Stomach (tissue), 19 donors: ENCODE measurements at places on chromosomes 6 and 20. TPM values are rescaled to one million over a fixed set of nuclear protein-coding genes. Genes with fewer than 3 reads are reported as not detected.

The STX7 gene
- 8.6 TPM for polyA plus RNA-seq

The POLR3F gene
- polyA plus RNA-seq, result 7.3 TPM

The GHRH gene
- polyA plus RNA-seq, result not detected

The RWDD2A gene
- 2.3 TPM for polyA plus RNA-seq

The GRIK2 gene
- polyA plus RNA-seq, result 0.50 TPM

The EPB41L1 gene
- polyA plus RNA-seq, result 29.5 TPM

The CST4 gene
- polyA plus RNA-seq, result not detected

The SYNDIG1 gene
- 1.2 TPM for polyA plus RNA-seq

The PBOV1 gene
- polyA plus RNA-seq, result not detected

The RGS17 gene
- polyA plus RNA-seq, result 1.7 TPM

The ARMH2 gene
- not detected for polyA plus RNA-seq

The PACRG gene
- 2.5 TPM for polyA plus RNA-seq

The GPX5 gene
- not detected for polyA plus RNA-seq

The HLA-G gene
- polyA plus RNA-seq, result not detected

The COL9A1 gene
- polyA plus RNA-seq, result not detected

The GFOD1 gene
- polyA plus RNA-seq, result 0.76 TPM

The POLR1H gene
- polyA plus RNA-seq, result 65.1 TPM

The TIAM2 gene
- 4.1 TPM for polyA plus RNA-seq

The NCOA6 gene
- 15.2 TPM for polyA plus RNA-seq

The RNF182 gene
- not detected for polyA plus RNA-seq

The GRM1 gene
- polyA plus RNA-seq, result not detected

The MRAP2 gene
- 5.5 TPM for polyA plus RNA-seq

The SLC16A10 gene
- polyA plus RNA-seq, result 2.1 TPM

The WFDC10B gene
- polyA plus RNA-seq, result not detected

The SYCP2 gene
- 2.3 TPM for polyA plus RNA-seq

The CPNE1 gene
- polyA plus RNA-seq, result 137 TPM
